Naive B cell (primary cell): ENCODE measurements at places on chromosomes 2 and 18. TPM values are rescaled to one million over a fixed set of nuclear protein-coding genes. Genes with fewer than 3 reads are reported as not detected.

CDH7 gene
- not detected for polyA plus RNA-seq

GLI2 gene
- not detected for polyA plus RNA-seq

L3MBTL4 gene
- polyA plus RNA-seq: 2.7 TPM

PPP4R3B gene
- polyA plus RNA-seq: 72.2 TPM

SFTPB gene
- not detected for polyA plus RNA-seq

NTSR2 gene
- polyA plus RNA-seq: not detected

CCDC150 gene
- not detected for polyA plus RNA-seq

GRCh38 chr2:216661639-216662375 is 28.6 kb downstream of the IGFBP2 start:
- H3K4me3 ChIP-seq: no peak overlapping the region
- H3K27me3 ChIP-seq: peaks cover 27% of the 10 kb centered on the region

- H3K36me3 ChIP-seq: no peaks in the 10 kb centered on the region
- H3K4me3 ChIP-seq: peak within 1 kb of the TSS; percentile 3
- no peak for DNase-seq
Measured at GRCh38 chr18:60372596-60372995, at the start of gene MC4R. Gene MC4R (minus strand): TSS chr18:60372775. CDS start chr18:60372349, 426 bp downstream.

GRCh38 chr2:221270806-221271205 is 301.3 kb downstream of the EPHA4 start:
- peaks cover 23% of the 10 kb centered on the region for H3K27me3 ChIP-seq
- no peaks in the 10 kb centered on the region for H3K36me3 ChIP-seq
- H3K4me1 ChIP-seq: no peaks in the 10 kb centered on the region
- no peak for DNase-seq
- H3K27ac ChIP-seq: no peak overlapping the region
- no peak overlapping the region for H3K4me3 ChIP-seq

DNA sequence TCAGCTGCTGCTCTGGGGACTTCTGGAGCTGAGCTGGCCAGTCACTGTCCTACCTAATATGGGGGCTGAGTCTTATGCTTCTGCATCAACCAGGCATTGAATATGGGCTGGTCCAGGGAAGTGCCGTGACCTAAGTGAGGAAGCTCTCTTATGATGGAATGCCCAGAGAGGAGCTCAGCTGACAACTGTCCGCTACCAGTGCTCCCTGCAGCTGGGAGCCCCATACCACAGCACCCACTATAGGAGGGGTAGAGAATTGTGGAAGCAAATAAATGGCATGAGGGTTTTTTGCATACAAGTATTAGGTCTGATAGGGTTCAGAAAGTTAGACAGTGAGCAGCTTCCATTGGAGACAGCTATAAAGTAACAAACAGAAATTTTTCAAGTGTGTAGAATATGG is 4.5 kb downstream of the TIMM21 start:
- H3K27me3 ChIP-seq: no peaks in the 10 kb centered on the region
- H3K4me1 ChIP-seq: peaks cover 38% of the 10 kb centered on the region
- no peak overlapping the region for H3K27ac ChIP-seq
- no peak for DNase-seq
- no peak overlapping the region for H3K4me3 ChIP-seq

GRCh38 chr2:218883491-218884490 is 3.1 kb downstream of the WNT10A start:
- no peaks in the 10 kb centered on the region for H3K36me3 ChIP-seq
- H3K27ac ChIP-seq: peak overlapping the region; percentile 99
- H3K4me3 ChIP-seq: peak overlapping the region; percentile 90
- no peaks in the 10 kb centered on the region for H3K27me3 ChIP-seq

DNA sequence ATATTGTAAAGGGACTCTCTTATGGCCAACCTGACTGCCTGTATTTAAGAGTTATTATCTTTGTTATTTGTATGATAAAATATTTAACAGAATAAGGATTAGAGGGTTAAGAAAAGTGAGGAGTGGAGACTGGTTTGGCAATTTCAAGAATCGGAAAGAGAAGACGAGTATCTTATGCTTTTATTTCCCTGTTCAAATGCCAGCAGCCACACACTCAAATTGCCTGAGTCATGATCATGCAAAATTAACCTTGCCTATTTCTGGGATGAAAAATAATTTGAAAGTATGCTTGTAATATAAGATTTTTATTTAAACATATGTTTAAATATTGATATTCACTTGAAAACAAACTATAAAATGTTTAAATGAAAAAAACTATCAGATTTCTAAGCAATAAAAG is 188.6 kb downstream of the CD226 start:
- no peak overlapping the region for H3K4me3 ChIP-seq
- H3K4me1 ChIP-seq: no peaks in the 10 kb centered on the region
- no peaks in the 10 kb centered on the region for H3K27me3 ChIP-seq
- DNase-seq: no peak
- no peak overlapping the region for H3K27ac ChIP-seq
- H3K36me3 ChIP-seq: no peaks in the 10 kb centered on the region

- peaks cover 18% of the 10 kb centered on the region for H3K27me3 ChIP-seq
- no peak overlapping the region for H3K27ac ChIP-seq
- no peaks in the 10 kb centered on the region for H3K36me3 ChIP-seq
- DNase-seq: no peak
- H3K4me1 ChIP-seq: no peaks in the 10 kb centered on the region
Measured at GRCh38 chr2:102704531-102704930, 57.3 kb upstream of the TMEM182 start.

DNA sequence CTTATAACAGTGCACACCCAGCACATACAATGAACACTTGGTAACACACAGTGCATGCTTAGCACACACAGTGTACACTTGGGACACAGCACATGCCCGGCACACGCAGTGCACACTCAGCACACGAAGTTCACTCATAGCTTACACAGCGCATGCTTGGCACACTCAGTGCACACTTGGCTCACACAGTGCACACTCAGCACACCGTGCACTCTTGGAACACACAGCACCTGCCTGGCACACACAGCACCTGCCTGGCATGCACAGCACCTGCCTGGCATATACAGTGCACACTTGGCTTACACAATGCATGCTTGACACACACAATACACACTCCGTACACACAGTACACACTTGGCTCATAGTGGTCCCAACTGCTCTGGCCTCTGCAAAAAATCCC is 128.2 kb downstream of the GALR1 start:
- no peaks in the 10 kb centered on the region for H3K36me3 ChIP-seq
- H3K27ac ChIP-seq: no peak overlapping the region
- H3K27me3 ChIP-seq: peaks cover 21% of the 10 kb centered on the region
- no peak for DNase-seq

DNA sequence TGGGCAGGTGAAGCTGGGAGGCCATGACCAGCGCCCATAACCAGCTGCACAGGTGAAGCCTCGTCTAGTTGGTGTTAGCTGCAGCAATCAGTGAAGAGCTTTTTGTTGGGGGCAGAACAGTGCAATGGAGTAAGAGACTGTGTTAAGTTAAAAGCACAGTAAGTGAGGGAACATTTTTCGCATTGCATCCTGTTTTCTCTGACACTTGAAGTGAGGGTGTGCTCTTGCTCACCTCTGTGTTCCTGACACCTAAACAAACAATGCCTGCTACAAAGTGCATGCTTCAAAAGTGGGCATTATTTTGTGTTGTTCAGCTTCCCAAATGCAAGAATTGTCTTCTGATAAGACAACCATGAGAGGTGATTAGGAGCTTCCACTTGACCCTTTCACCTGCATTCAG is 324.0 kb upstream of the ACVR2A start:
- H3K4me1 ChIP-seq: no peaks in the 10 kb centered on the region
- DNase-seq: no peak
- no peak overlapping the region for H3K4me3 ChIP-seq

DNA sequence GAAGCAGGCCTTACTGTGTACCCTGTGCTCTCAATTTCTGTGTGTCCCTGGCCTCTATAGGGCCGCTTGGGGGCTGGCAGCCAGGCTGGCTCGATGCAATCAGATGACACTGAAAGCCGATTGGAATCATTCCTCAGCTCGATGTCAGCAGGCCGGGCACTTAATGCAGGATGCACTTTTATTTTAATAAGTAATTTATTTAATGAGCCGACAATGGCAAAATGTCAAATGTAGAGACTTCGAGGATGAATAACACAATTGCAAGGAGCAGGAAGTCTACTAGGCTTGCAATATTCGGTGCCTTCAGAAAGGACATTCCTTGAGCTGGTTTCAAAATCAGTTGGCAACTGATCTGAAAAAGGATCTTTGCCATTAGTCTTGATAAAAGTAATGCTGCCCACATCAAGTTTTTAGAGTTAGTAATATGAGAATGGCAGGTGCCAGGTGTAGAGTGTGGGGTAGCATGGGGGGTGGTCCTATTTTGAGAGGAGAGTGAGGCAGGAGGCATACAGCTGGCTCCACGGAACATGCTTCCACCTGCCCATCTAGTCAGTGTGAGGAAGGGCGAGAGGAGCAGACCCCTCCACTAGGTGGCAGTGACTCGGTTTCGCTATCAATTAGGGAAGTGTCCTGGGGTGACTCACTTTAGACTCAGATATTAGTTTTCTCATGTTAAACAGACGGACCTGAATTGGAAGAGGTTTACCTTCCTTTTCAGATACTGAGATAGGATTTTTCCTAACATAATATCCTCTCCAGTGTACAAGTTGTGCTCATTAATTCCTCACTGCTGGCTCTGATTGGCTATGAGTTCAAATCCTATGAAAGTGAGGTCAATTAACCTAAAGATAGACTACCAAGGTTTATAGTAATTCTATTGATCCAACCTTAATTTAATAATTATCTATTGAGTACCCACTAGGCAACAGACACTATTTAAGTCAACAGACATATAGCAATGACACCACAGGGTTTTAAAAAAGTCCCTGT is 80.9 kb downstream of the NABP1 start:
- H3K27ac ChIP-seq: no peak overlapping the region
- peak; percentile 51 for DNase-seq
- no peak overlapping the region for H3K4me3 ChIP-seq

GRCh38 chr2:210360412-210360811 is 45.4 kb upstream of the MYL1 start:
- H3K27me3 ChIP-seq: no peaks in the 10 kb centered on the region
- H3K4me1 ChIP-seq: no peaks in the 10 kb centered on the region
- DNase-seq: no peak
- H3K4me3 ChIP-seq: no peak overlapping the region
- H3K27ac ChIP-seq: peak overlapping the region; percentile 73

- no peaks in the 10 kb centered on the region for H3K4me1 ChIP-seq
- DNase-seq: no peak
- H3K27ac ChIP-seq: no peak overlapping the region
Measured at GRCh38 chr18:59448546-59448945, 89.5 kb upstream of the LMAN1 start.

GRCh38 chr18:22505141-22505591 is 87.5 kb upstream of the CTAGE1 start:
- no peak overlapping the region for H3K4me3 ChIP-seq
- DNase-seq: no peak
- H3K27ac ChIP-seq: no peak overlapping the region
- no peaks in the 10 kb centered on the region for H3K36me3 ChIP-seq

GRCh38 chr2:173983391-173983871 is 18.3 kb upstream of the SP3 start:
- no peak overlapping the region for H3K4me3 ChIP-seq
- no peak for DNase-seq
- H3K27me3 ChIP-seq: peaks cover 7% of the 10 kb centered on the region
- H3K27ac ChIP-seq: no peak overlapping the region
- no peaks in the 10 kb centered on the region for H3K36me3 ChIP-seq
- no peaks in the 10 kb centered on the region for H3K4me1 ChIP-seq

DNA sequence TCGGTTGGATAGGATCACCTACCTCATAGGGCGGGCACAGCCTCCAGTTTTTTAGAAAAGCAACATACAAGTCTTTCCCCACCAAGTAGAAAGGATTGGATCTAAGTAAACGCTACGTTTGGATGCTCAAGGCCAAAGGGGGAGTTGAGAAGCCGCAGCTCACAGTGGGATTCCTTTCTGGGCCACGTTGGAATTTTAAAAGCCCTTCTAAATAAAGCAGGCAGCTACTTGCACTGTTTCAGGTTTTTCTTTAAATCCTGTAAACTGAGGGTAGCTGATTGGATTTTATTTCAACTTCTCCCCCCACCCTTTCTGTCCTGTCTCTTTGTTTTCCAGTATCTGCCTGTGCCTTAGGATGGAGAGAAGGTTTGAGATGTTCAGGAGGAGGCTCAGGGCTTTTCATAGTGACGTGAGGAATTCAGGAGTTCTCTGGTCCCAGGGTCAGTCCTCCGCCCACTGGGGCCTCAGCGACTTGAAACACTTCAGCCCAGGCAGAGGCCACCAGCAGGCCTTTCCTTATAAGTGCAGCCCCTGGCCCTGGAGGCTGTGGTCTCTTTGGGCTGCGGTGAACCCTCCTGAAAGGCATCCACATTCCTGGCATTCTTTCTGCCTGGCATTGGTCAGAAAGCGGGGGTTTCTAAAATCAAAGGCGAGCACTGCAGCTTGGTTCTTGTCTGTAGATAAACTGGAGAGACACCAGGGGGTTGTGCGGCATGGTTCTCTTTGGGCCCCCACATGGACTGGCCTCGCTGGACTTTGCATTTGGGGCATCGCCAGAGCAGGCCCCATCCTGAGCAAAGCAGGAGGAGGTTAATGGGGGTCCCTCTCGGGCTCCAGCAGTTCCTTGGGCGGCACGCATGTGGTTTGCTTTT is 44.5 kb downstream of the SH3BP4 start:
- H3K36me3 ChIP-seq: no peaks in the 10 kb centered on the region
- H3K27me3 ChIP-seq: no peaks in the 10 kb centered on the region
- no peak for DNase-seq

- H3K27ac ChIP-seq: peak within 1 kb of the TSS; percentile 96
- peaks cover 65% of the 10 kb centered on the region for H3K4me1 ChIP-seq
- DNase-seq: peak; percentile 95
- no peaks in the 10 kb centered on the region for H3K36me3 ChIP-seq
Measured at GRCh38 chr2:218880102-218880858, at the start of gene WNT10A. Gene WNT10A (plus strand): TSS chr2:218880852. CDS start chr2:218880996, 144 bp downstream.

DNA sequence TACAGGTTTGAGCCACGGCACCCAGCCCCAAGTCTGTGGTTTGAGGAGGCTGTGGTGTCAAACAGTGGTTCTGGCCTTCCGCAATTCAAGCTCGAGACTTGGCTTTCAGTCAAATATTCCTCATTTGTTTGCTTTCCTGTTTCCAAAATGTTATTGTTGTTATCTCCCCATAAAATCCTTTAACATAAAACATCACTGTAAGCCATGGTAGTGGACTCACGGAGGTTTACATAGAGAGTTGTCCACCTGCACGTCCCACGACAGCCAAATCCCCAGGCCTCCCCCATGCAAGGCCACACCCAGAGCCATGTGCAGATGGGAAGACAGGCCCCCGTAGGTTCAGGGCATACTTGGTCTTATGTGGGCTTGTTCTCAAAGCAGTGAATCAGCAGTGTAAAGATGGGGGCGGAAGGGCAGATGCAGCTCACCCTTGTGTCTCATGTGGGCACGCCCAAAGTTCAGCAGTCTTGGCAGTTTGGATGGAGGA is 18.9 kb upstream of the ST3GAL5 start:
- peaks cover 10% of the 10 kb centered on the region for H3K36me3 ChIP-seq
- no peak for DNase-seq
- no peak overlapping the region for H3K27ac ChIP-seq
- no peak overlapping the region for H3K4me3 ChIP-seq
- peaks cover 10% of the 10 kb centered on the region for H3K4me1 ChIP-seq
